ENCODE measurements at places on chromosomes 6 and 20. TPM values are rescaled to one million over a fixed set of nuclear protein-coding genes. Genes with fewer than 3 reads are reported as not detected.

Gene EIF2S2
- total RNA-seq: 75.4 TPM

Gene ADAM33
- not detected for total RNA-seq

Gene CALHM5
- total RNA-seq: not detected

Gene ARG1
- total RNA-seq: not detected

Gene FAM210B
- total RNA-seq: 37.9 TPM

Gene ANKRD66
- not detected for total RNA-seq

DNA sequence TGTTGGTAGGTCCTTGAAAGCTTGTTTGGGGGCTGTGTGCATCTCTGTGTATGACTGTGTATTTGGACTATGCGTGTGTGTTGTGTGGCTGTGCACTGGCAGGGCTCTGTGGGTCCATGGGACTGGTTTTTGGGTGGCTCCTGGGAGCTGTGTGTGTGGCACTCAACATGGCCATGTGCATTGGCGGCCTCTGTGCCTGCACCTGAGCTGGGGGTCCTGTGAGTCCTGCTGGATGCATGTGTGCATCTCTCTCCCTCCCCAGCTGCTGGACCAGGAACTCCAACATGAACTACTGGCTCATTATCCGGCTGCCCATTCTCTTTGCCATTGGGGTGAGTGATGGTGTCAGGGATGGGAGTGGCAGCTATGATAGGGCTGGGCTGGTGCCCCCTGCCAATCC is 30.1 kb downstream of the GLP1R start:
- DNase-seq: no peak

DNA sequence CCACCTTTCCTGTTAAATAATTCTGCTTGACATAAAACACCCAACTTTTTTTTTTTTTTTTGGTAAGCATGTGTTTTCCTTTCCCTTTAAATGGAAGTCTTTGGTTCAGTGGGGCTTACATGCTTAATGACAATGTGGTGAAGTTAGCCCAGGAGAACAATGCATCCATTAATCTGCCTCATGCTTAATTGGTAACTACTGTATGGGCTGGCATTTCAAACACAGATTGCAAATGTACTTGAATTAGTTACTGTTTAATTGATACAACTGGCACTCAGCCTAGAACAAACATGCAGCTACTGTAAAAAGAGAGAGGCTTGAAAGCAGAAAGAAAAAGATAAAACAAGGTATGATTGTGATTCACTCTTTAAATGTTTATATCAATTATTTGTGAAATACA is 483.6 kb upstream of the NOX3 start:
- DNase-seq: no peak

DNA sequence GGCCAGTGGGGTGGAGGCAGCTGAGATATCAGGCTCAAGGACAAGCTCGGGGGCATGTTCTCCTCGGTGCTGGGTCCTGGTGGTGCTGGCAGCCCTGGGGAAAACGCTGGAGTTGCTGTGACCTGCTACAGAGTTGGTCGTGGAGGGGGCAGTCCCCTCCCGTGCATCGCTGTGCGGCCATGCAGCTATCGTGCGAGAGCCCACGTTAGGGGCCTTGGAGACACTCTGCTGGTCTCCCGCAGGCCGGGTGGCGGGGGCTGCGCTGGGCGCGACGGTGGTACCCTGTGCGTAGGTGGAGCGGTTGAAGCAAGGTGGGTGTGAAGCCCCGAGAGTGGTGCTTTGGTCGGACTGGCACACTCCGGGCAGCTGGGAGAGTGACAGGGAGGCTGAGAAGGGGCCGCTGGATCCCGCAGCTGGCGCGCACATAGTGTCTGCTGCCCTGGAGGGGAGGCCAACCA is 12.0 kb downstream of the LRRN4 start:
- no peak for DNase-seq

- DNase-seq: no peak
These were observed 46.9 kb upstream of the TRIM26 start for GRCh38 chr6:30260036-30260504.

GRCh38 chr6:156068881-156069280 is 613.2 kb upstream of the NOX3 start:
- no peak for DNase-seq

DNA sequence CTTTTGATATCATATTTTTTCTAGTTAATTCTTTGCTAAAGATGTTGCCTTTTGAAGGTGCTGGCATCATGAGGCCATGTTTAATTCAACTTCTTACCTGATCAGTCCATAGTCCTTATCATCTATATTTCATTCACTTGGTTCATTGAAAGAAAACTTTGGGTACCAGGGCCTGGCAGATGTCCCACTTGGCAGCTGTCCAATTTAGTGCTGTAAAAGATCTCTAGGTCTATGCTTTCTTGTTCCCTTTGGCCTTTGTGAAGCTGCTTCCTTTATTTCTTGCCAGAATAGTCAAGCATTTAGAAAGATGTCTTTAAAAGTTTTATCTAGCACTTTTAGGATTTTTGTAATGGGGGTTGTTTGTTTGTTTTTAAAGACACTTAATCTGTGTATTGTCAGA is 61.7 kb upstream of the EYA4 start:
- DNase-seq: no peak

DNA sequence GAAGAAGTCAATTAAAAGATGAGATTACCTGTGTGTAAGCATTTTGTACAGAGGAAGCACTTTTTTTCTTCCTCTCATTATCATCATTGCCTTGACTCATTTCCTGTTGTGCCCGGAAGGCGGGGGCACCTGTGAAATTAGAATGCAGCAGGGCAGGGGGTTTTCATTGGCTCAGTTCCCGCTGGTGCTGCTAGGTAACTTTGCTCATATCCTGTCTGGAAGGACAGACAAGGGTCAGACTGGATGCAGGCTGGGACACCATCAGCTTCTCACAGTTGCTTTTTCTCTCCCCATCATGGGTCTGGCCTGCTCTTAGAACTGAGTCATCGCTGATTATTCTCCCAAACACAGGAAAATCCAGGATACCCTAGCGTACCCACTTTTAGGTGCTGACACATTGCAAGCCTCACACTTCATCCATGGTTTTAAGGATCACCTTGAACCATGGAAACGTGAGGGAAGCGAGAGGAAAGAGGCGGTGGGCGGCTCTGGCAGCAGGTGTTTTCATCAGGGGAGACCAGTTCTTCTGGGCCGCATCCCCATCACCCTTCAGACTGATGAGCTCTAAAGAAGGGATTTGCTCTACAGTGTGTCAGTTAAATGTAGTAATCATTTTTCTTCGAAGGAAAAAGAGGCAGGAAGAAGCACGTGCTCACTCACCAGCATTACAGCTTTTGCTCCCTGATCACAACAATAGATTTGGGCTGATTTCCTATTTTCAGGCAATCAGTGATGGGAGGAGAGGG is 195.7 kb upstream of the SASH1 start:
- DNase-seq: peak; percentile 84

DNA sequence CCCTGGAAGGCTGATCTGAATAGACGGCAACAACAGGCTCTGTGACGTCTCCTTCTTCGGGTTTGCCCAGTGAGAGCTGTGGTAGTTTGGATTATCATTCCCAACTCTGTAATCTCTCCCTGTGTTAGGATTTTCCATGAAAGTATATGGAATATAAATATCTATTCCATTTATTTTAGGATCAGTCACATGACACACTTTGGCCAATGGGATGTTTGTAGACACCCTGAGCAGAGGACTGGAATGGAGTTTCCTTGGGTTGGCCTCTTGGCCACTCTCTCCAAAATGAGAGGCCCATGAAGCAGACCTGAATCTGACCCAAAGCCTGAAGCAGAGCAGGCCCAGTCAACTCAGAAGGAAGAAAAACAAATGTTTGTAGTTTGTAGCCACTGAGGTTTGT is 37.2 kb upstream of the UBR2 start:
- DNase-seq: no peak

- DNase-seq: no peak
These were observed 24.7 kb upstream of the KCNK16 start for GRCh38 chr6:39347206-39347605.

GRCh38 chr6:113375950-113376846 is 480.9 kb upstream of the MARCKS start:
- DNase-seq: peak; percentile 39

GRCh38 chr6:120116343-120116742 is 766.8 kb upstream of the MAN1A1 start:
- DNase-seq: no peak
